ENCODE measurements at places on chromosomes 12 and 14.

DNA sequence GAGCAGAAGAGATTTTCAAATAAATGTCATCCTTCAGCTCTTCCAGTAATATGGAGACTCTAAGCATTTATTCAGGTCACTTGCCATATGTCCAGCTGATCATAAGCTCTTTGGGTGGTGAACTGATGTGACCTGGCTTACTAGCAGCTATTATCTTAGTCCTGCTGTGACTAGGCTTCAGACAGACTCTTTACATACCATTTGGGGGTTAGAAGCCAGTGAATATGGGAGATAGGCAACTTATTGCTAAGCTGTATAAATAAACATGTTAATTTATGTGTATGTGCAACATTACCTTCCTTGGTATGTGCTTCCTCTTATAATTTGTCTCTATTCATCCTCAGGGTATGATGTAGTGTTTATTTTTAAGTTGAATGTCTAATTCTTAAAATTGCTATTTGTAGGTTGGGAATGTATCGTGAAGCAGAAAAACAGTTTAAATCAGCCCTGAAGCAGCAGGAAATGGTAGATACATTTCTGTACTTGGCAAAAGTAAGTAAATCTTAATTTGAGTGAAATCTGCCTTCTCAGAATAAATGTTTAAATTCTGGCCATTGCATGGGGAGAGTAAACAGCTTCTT is 32.4 kb downstream of the TTC8 start:
- DNase-seq, result no peak

- DNase-seq, result no peak
These were observed 69.8 kb upstream of the RIN3 start for GRCh38 chr14:92443741-92444140.

GRCh38 chr14:85617791-85618190 is 87.8 kb downstream of the FLRT2 start:
- DNase-seq, result no peak

DNA sequence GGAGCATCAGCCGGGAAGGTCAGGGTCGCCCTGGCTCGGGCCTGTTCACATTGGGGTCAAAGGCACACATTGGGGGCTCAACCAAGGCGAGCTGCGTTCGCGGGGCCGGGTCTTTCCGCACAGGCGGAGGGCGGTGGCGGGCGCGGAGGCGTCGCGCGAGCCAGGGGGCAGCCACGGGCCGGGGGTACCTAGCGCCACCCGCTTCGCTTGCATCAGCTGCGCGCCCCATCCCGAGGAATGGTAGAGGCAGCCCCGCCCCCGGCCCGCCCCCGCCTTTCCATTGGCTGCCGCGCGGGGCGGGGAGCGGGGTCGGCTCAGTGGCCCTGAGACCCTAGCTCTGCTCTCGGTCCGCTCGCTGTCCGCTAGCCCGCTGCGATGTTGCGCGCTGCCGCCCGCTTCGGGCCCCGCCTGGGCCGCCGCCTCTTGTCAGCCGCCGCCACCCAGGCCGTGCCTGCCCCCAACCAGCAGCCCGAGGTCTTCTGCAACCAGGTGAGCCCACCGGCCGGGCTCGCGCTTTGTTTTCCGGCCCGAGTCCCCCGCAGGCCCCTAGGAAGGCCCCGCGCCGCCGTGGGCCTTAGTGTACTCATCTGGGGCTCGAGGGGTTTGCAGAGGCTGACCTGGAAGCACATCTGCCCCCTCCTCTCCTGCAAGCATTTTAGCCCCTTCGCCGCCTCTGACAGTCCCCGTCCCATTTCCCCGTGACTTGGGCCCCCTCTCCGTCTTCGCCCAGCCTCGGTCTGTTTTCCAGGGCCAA is at the start of gene ALDH2:
Gene ALDH2, plus strand, starts transcription at position 326 of the 754 bp plus-strand sequence. Its CDS starts 50 bp downstream, at position 376.
- no peak for DNase-seq

DNA sequence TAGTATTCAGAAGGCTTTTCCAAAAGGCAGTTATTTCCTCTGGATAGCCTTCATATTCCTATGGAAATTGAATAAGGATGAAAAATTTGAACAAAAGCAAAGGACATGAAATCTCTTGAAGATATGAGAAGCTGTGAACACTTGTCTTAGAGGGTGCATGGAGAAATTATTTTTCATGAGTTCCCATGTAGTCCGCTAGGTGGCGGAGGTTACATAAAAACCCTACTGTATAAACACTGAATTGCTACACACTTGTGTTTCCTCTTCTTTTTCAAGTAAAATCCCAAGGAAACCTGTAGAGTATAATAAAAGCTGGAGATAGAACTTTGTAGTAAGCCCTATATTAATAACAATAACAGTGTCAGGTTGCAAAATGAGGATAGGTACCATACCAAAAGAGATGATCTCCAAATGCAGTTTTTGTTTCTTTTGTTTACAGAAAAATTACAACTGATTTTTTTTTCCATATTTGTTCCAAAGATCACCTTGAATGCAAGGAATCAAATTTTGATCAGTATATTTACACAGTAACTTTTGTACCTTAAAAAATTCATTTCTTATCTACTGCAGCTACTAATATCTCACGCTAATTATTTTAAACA is 37.8 kb upstream of the OR4E1 start:
- peak; percentile 36 for DNase-seq

GRCh38 chr12:49507139-49507538 is 31.7 kb upstream of the KCNH3 start:
- no peak for DNase-seq

DNA sequence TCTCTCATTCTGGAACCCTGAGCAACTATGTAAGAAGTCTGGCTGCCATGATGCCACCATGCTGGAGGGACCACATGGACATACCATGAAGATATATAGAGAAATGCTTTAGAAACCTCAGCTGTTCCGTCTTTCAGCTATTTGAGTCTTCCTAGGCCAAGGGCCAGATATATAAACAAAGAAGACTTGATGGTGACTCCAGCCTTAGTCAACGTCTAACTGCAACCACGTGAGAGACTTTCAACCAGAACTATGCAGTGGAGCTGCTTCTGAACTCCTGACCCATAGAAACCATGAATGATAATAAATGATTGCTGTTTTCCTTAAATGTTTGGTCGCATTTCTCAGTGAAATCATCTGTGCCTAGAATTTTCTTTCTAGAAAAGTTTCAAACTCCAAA is 20.0 kb upstream of the KITLG start:
- DNase-seq, result no peak

GRCh38 chr12:67807814-67808213 is 159.3 kb downstream of the DYRK2 start:
- no peak for DNase-seq

DNA sequence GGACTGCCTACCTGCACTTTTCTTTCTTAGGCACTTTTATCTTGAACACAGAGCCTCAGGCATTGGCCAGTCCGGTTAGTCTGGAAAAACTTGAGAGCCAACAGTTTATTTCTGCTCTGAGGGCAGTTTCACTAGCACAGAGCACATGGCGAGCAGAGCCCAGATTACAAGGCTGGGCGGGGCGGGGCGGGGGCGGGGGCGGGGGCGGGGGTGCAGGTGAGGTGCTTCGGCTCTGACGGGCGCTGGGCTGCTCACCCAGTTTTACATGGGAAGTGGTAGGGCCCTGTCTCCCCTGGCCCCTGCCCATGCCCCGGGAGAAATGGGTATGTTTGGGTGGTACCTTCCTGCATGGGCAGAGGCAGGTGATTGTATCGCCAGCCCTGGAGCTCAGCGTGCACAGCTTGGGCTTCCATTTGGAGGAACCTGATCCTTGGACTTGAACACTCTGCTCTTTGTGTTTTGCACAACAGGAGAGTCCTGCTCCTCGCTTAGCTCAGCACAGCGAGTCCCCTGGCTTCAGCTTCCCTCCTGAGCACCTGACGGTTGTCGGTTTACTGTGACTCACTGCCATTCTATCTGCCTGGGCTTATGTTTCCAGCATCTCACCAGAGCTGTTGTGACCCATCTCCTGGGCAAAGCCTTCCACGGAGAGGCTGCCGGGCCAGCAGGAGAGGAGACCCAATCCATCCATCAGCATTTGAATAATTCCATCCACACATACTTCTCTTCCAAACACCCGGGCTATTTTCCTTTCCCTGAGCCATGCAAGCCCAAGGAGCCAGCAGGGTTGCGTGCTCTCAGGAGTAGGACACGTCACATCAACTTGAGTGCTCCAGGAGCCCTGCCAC is 108.5 kb downstream of the ARF6 start:
- DNase-seq, result peak; percentile 83

DNA sequence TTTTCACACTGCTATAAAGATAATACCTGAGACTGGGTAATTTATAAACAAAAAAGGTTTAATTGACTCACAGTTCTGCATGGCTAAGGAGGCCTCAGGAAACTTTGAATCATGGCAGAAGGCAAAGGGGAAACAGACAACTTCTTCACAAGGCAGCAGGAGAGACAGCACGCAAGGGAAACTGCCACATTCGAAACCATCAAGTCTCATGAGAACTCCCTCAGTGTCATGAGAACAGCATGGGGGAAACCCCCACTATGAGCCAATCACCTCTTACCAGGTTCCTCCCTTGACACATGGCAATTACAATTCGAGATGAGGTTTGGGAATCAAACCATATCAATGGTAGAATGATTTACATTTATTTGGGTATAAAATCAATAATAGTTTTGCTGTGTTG is 558.5 kb downstream of the TMTC2 start:
- no peak for DNase-seq

- peak; percentile 95 for DNase-seq
These were observed 3.1 kb downstream of the CCND2 start for GRCh38 chr12:4276524-4277204.

GRCh38 chr14:29311983-29312382 is 545.4 kb downstream of the FOXG1 start:
- DNase-seq, result no peak

All from RPMI8226 (cell line).